ENCODE measurements at places on chromosomes 7 and 10. TPM values are rescaled to one million over a fixed set of nuclear protein-coding genes. Genes with fewer than 3 reads are reported as not detected.
A peak's percentile ranks its signal among the peaks of the same experiment; 100 is the strongest.

Gene TRIM73
- polyA plus RNA-seq: 6.7 TPM

Gene GSTO2
- polyA plus RNA-seq: 27.9 TPM

- no peak for DNase-seq
Observed at GRCh38 chr7:73840715-73841379, 1.5 kb downstream of the METTL27 start.

- no peak for DNase-seq
Observed at GRCh38 chr7:5132539-5132938, 57.5 kb upstream of the WIPI2 start.

Gene CPA2
- polyA plus RNA-seq: 0.33 TPM

DNA sequence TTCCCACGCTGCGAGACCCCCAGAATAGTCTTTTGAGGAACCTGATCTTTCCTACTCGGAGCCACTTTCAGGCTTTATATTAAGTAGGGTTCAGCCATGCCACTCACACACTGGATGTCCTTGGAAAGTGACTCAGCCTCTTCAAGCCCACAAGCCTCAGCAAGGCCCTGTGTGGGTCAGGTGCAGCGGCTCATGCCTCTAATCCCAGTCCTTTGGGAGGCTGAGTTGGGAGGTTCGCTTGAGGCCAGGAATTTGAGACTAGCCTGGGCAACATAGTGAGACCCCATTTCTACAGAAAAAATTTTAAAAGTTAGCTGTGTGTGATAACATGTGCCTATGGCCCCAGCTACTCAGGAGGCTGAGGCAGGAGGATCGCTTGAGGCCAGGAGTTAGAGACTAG is 119.7 kb upstream of the TNRC18 start:
- DNase-seq: no peak

DNA sequence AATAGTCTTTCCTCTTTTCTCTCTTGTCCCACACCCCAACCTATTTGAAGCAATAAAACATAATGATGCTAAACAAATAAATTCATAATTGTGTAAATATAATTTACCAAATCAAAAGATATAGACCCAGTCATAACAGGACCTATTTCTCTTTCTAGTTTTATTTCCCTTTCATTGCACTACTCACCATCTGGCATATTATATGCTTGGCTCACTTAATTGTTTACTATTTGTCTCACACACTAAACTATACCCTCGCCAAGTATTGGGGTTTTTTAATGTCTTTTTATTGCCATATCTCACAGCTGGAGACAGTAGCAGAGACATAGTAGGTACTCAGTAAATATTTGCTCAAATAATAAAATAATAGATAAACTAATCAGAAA is 597.5 kb upstream of the PCDH15 start:
- DNase-seq: no peak

- no peak for DNase-seq
Observed at GRCh38 chr10:122388287-122388997, 13.9 kb downstream of the PLEKHA1 start.

DNA sequence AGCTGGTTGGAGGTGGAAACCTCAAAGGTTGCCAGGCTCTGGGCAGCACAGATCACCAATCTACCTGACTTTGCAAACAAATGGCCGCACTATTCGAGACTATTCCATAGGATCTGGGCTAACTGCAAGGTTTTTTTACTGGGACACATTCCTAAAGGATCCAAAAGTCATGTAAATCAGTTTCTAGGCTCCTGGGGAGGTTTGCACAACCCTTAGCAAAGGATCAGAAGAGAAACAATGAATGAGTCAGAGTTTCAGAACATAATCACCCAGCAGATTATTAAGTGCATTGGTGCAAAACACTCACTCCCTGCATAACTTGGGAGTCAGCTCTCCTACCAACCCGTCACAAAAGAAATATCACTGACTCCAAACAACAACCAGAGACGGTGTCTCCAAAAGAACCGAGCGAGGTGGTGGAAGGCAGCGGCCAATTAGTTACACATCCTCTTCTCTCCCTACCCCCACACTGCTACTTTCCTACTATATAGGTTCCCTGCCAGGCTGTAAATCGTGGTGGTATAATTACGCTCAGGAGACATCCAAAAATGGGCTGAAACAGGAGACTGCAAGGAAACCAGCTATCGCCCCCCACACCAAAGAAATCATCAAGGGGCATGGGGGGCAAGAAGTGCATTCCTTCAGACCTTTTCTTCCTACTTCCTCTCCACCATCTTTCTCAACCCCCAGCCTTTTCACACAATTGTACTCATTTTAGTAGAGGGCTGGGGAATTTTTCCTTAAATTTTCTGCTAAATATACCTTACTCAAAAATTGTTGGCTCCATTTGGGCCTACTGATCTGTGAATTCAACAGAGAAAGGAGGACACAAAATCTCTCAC is 3.2 kb downstream of the UBE2H start:
- peak; percentile 86 for DNase-seq

- peak; percentile 88 for DNase-seq
Observed at GRCh38 chr7:78019447-78020135, 221.0 kb downstream of the PHTF2 start.

GRCh38 chr10:6228010-6228511 is 25.3 kb downstream of the PFKFB3 start:
- no peak for DNase-seq

Gene PRPF18
- polyA plus RNA-seq: 24.1 TPM

Gene APBB1IP
- polyA plus RNA-seq: 1.8 TPM

- peak; percentile 70 for DNase-seq
Observed at GRCh38 chr7:102306916-102307677, 20.4 kb downstream of the SH2B2 start.

Gene NUDT13
- polyA plus RNA-seq: 4.1 TPM

DNA sequence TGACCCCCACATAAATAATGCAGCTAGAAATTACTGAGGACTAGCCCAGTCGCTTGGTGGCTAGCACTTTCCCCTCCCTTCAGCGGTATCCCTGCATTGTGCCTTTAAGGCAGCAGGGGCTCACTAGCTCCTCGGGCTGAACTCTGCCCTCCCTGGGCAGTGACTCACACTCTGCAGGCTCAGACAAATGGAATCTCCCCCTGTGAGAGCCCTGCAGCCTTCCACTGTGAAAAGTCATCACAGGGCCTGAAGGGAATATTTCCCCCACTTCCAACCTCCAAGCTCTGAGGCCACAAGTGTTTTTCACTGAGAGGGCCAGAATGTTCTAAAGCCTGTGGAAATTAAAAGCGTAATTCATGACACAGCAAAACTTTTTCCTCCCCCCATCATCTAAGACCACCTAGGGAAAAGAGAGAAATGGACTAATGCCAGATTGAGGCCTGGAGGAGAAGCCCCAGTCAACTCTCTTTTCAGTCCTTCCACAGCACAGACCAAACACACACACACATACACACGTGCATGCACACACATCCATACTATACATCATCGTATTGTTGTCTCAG is 93.6 kb upstream of the COL1A2 start:
- peak; percentile 79 for DNase-seq

DNA sequence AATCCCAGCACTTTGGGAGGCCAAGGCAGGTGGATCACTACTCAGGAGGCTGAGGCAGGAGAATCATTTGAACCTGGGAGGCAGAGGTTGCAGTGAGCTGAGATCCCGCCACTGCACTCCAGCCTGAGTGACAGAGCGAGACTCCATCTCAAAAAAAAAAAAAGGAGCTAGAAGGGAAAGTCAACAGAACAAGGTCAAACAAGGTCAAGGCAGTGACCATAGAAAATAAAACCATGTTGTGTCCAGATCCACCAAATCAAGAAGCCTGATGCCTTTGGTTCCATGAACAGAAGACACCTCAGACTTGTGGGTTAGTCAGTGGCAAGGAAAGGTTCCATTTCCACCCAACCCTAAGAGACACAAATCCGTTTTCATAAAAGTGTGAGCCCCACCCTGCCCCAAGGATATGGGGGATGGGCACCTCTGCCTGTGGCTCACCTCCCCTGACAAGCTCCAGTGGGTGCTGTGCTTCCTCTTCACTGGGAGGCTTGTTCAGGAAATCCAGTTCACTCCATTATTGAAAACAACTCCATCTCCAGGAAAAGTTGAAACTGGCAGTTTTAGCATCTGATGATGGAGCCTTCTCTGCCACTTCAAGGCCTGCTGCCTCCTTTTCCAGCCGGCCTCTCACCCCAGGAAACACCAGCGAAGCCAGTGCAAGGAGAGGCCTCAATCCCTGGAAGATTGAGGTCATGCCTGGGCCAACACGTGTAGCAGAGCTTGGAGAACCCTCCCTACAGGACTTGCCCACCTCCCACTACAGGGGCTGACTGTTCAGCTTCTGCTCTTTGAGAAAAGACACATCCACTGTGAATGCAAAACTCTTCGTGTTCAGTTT is 152.9 kb downstream of the NRF1 start:
- no peak for DNase-seq

DNA sequence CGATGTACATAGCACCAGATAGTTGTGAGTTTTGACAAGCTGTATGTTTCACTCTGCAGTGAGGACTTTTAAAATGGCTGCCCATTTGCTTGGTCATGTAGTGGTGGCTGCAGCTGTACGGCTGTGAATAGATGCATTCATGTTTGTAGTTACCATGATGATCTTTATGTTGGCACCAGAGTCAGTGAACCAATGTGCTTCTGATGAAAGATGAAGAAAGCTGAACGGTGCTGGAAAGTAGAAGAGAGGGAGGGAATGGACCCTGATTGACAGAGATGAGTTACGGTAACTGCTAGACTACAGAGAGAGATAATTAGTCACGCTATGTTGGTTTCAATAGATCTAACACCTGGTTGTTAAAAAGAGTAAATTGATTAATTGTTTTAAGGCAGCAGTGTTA is 256.8 kb downstream of the CELF2 start:
- no peak for DNase-seq

GRCh38 chr10:100653957-100654781 is 91.2 kb upstream of the PAX2 start:
- DNase-seq: peak; percentile 90

DNA sequence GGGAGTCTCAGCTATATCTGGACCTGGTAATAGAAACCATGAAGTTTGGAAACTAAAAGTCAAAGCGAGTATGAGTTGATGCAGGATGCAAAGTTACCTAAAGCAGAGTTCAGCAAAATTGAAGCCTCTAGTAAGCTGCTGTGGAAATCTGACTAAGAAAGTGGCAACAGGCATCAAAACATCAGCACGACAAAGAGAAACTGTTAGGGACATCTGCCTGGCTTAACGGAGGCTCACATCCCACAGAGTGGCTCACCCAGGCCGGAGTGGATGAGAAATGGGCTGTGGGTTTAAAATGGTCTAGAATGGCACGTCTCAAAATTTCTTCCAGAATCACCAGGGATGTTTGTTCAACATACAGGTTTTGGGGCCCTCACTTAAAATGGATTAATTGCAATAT is 164.1 kb upstream of the NPY start:
- DNase-seq: no peak

Gene SSC4D
- polyA plus RNA-seq: 5.3 TPM

Data from renal pelvis (tissue), 12 donors.